ENCODE measurements at places on chromosomes 3 and 15. TPM values are rescaled to one million over a fixed set of nuclear protein-coding genes. Genes with fewer than 3 reads are reported as not detected.

GRCh38 chr3:113232342-113232741 is 21.0 kb downstream of the BOC start:
- no peak for DNase-seq

GRCh38 chr3:141405591-141405990 is 37.3 kb downstream of the ZBTB38 start:
- no peak for DNase-seq

DNA sequence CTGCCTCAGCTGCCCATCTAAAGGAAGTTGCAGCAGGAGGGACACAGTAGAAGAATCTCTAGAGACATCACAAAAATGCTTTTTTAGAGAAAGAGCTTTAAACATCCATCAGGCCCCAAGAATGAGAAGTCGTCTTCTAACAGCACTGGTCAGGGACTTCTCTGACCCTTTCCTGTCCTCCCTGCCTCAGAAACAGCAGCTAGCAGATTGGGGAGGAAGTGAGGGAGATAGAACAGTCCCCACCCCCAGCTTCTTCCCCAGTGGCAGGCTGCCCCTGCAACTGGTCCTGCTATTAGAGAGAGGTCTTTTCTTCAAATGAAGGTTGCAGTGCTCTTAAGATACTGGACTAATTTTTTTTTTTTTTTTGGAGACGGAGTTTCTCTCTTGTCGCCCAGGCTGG is 55.1 kb downstream of the PDE8A start:
- DNase-seq, result no peak

DNA sequence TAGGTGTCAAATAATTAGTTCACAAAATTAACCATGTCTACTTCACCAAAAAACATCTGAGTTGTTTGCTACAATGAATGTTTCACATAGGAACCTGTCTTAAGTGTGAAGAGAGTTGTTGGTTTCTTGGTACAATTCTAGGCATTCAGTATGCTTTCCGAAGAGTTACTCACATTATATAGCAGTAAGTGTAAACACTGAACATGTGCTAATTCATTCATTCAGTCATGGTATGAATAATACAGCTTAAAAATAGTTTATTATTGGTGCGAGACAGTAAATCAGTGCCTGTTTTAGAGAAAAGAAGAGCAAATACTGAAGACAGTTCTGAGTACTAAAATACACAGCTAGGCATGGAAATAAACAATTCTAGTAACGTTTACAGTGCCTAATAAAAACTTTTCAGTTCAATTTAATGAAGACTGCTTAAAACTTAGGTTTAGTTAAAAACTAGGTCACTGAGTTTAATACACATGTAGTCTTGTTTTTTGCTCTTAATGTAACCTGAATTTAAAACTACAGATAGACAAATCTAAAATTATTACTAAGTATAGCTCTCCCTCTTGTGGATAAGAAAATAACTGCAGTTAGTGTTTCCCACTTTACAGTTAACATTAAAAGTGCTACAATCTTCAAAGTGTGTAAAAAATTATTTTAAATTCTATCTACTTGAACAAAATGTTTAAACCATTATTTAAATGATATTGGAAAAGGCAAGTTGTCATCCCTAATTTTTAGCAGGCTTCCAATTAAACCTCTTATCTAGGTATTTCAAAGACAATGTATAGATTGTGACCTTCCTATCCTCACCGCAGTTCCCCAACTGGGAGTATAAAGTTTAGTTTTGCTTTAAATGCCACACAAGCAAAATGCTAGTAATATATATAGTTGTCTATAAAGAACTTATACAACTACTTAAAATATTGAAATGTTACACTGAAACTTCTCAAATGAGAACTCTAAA is 20.1 kb upstream of the ZCWPW2 start:
- no peak for DNase-seq

DNA sequence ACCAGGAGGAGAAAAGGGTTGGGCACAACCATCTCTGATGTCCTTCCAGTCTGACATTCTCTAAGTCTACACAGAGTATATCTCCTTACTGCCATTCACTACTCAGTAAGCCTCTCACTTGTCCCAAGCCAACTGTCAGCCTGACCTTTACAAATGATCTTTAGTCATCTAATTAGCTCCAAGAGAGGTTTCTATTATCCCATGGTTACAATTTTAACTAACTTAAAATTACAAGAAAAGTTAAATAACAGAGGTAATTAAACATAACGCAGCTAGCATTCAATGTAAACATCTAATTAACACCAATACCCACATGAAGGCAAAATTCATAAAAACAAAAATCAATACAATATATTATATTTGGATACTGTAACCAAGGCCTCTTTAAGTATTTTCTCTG is 126.9 kb downstream of the LSAMP start:
- no peak for DNase-seq

DNA sequence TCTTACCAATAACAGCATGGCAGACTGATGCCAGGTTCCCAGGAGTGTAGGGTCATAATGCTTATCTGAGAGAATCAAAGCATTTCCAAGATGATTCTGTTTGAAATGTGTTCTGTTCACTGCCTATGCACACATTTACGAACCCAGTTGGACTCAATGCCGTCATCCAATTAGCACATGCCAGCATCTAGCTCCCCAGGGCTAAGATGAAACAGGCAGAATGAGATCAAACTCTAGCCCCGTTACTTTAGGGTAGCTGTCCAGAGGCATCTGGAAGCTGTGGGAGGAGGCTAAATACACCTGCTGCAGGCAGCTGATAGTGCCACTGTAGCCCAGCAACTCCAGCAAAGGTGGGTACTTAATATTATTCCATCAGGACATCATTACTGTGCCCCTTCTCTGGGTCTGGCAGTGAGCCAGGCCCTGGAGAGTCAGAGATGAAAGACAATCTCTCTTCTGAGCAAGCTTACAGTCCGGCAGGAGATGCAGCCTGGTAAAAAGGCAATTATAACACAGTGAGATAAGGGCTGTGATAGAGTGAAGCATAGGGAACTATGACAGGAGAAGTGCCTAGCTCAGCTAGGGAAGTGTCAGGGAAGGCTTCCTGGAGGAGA is 156.4 kb upstream of the PPP2R3A start:
- no peak for DNase-seq

- no peak for DNase-seq
Measured at GRCh38 chr15:39874890-39875549, 45.0 kb downstream of the GPR176 start.

DNA sequence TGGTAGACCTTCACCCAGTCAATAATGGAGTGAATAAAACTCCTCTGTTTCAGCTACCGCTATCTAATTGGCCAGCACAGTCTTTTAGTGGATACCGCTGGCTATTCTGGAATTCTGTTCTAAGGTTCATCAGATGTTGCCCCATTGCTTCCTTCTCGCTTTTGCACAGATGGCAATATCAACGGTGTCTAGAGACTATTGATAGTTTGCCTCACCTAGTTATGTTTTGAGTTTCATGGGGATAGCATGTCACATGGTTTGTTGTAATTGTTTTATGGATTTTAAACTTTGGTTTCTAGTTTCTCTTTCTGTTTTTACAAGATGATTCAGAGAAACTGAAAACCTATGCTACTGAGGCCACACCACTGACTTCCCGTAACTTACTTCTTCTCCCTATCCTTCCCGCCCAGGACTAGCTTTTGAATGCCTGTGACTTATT is 2.0 kb downstream of the XRN1 start:
- DNase-seq, result no peak

DNA sequence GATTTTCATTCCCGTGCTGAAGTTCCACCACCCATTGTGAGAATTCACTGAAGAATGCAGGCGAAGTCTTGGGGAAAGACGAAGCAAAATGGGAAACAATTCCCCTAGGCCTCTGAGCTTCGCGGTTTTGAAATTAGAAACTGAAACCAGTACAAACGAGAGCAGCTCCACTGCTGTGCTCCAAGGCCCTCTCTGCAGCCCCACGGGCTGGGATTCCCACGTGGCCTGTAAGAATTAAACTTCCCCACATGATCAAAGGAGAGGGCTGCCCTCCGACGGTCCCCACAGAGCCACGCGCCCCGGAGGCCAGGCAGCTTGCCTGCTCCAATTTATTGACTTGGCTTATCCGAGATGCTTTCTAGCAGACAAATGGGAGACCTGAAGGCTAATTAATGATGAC is 144.0 kb downstream of the GREM1 start:
- DNase-seq, result no peak

DNA sequence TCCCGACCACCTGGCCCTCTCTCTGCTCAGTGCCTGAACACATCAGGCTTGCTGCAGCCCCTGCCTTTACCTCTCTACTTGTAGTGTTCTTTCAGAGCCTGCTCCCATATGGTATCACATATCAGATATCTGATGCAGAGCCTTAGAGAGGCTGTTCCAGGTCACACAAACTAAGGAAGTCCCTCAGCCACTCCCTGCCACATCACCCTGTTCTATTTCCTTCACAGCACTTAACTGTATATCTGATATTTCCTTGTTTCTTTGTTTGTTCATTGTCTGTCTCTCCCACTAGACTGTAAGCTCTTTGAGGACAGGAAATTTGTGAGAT is 976 bp upstream of the ALDH1L1 start:
- no peak for DNase-seq

DNA sequence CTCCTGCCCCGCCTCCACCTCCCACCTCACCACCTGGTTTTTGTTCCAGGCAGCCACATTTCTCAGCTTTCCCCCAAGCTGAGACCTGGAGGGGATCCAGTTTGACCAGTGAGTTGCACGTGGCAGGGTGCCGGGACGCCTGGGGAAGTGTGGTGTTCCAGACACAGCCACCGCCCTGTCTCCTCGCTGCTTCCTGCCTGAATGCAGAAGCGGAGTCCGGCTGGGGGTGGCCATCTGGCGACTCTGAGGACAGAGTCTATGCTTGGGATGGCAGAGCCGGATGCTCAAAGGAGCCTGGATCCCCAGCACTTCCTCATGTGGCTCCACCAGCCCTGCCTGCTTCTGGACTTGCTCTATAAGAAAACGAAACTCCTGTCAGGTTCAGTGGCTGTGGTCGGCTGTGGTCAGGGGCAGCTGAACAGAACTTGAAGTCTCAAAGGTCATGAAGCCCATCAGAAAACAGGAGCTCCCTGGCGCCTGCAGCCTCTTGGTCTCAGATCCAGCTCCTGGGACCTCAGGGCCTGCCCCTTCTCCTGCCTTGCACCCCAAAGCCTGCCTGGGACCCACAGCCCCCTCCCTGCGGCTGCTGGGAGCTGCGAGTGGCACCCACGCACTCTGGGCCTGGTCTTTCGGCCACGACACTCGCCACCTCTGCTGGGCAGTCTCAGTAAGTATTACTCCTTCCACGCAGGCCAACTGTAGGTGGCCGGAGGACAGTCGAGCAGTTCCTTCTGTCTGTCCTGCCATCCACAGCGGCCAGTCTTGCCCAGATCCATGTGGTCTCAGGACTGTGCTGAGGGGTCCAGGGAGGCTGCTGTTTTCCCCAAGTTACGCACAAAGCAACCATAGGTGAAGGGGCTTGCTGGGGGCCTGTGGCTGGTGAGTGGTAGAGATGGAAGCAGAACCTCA is 112.8 kb upstream of the MEF2A start:
- peak; percentile 94 for DNase-seq

DNA sequence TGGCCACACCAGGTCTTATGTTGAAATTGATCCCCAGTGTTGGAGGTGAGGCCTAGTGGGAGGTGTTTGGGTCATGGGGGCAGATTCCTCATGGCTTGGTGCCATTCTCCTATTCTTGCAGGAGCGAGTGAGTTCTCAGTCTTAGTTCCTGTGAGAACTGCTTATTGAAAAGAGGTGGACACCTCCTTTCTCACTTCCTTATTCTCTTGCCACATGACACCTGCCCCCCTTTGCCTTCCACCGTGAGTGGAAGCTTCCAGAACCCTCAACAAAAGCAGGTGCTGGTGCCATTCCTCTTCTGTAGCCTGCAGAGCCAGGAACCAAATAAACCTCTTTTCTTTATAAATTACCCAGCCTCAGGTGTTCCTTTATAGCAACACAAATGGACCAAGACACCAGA is 318.1 kb upstream of the MCTP2 start:
- no peak for DNase-seq

DNA sequence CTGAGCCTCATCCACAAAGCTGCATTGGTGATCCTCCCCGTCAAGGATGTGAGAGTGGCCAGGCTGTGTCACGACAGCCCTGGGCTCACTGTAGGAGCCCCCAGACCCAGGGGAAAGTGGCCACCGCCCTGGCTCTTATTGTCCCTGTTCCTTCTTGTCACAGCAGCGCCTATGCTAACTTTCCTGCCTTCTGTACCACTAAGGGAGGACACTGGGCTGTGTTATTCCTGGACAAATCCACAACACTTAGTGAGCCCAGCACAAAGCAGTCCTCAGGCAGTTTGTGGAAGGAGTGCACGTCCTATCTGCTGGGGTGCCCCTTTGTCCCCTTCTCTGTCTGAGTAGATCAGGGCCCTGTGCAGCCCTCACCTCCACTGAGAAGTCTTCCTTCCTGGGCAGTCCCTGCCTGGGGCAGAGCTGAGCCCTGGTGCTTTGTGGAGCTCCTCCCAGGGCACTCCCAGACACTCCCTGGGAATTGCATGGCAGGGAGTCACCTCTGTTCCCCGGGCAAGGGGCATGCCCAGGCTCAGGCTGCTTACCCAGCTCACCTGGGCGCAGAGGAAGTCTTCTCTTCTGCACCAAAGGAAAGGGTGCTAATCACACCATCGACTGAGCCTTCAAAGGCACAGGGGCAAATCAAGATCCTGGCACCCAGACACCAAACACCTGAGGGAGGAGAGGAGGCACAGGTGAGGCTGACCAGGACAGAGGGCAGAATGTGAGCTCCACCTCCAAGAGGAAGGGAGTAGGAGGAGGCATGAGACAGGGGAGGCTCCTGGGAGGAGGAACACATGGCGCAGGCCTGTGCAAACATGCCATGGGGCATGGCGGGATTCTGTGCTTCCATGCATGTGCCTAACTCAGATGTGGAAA is 138.7 kb downstream of the KLF13 start:
- DNase-seq, result no peak

DNA sequence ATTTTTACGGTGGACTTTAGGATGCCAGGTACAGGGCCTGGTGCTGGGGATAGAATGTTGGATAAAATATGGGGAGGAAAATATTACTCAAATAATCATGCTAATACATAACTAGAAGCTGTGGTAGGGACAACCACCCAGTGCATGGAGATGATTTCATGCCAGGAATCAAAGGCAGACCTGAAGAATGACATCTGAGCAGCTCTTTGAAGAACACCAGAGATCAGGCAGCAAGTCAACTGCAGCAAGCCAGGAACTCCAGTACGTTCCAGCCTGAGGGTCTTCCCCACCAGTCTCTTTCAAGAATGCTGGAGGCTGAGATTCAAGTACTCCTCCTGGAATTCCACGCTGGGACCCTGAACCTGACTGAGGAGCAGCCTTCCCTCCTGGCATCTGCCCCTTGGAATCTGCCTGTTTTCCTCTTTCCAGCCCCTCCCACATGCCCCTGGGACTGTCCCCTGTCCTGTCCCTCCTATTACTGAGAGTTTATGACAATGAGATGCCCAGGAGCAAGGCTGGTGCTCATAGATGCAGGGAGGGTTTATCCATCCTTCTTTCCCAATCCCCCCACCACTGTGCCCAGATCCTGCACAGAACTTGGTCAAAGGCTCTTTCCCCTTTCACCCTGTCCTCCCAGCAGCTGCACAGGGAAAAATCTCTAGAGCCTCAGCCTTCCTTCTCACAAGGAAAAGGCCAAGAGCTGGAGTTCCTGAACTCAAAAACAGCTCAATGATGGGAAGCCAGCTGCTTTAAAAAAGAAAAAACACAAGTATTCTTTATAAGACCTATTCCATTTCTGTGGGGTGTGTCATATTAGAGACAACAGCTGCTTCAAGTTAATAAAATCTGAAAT is 68.0 kb downstream of the PDZRN3 start:
- no peak for DNase-seq

STARD9 gene
- total RNA-seq, result 5.4 TPM

CACNA1D gene
- 0.78 TPM for total RNA-seq

SH2D7 gene
- not detected for total RNA-seq
